ENCODE measurements at places on chromosomes 5 and 9.

DNA sequence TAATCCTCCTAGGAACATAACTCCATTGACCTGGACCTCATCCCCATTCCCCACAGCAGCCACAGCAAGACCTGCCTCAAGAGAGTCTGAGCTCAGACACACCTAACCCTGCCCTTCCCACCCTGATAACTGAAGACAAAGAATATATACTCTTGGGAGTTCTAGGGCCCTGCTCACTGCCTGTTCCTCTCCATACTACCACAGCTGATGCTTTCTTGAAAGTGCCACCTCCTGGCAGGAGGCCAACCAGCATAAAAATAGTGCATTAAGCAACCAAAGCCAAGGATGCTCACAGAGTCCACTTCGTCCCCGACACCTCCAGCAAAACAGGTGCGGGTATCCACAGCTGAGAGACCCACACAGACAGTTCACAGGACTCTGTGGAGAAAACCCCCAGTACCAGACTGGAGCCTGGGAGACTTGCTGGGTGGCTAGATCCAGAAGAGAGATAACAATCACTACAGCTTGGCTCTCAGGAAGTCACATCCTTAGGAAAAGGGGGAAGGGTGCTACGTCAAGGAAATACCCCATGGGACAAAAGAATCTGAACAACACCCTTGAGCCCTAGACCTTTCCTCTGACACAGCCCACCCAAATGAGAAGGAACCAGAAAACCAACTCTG lies 23.5 kb downstream of the FAM114A2 start:
- no peak for DNase-seq

DNA sequence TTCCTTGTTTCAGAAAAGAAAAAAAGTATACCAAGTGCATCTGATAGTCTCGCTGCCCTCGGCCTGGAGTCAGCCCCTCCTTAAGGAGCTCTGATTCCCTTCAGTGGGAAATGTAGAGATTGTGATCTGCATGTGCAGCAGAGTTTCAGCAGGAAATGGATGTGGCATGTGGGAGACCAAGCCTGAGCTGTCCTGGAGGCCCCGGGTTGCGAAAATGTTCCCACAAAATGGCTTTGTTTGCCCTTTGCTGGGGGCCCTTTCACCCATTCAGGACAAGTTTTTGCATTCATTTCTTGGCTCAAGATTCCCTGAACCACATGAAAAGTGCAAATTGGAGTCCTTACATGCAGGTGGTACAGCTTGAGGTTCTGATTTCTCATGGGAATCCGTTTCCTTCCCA lies 230.9 kb downstream of the GADD45G start:
- DNase-seq = no peak

- no peak for DNase-seq
Observed at GRCh38 chr9:18238752-18239447, 235.1 kb upstream of the ADAMTSL1 start.

GRCh38 chr9:98328141-98328540 lies 72.7 kb upstream of the TBC1D2 start:
- no peak for DNase-seq

DNA sequence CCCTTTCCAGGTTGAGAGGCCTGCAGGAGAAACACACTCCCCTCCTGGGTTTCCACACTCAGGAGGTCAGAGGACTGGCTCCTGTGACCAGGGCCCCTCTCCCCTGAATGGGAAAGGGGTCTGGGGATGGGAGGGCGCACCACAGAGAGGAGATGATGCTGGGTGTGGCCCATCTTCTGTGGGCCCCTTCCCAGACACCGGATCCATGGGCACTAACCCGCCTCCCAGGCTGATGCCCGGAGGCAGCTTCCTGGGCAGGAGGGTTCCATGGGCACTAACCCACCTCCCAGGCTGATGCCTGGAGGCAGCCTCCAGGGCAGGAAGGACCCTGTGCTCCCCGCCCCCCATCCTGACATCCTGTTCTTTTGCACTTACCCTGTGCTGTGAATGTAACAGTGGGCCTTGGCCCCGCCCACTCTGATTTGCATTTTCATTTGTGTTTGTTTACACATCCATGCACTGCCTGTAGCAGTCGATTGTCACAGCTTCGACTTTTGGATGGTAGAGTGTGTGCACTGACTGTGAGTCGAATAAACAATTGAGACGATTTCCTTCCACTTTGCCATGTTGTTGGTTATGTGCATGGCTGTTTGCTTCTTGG lies 9.3 kb upstream of the DOLPP1 start:
- no peak for DNase-seq

GRCh38 chr9:136693490-136694162 lies 6.4 kb upstream of the AGPAT2 start:
- DNase-seq = no peak

- no peak for DNase-seq
Observed at GRCh38 chr5:926417-927171, 33.9 kb downstream of the TRIP13 start.

DNA sequence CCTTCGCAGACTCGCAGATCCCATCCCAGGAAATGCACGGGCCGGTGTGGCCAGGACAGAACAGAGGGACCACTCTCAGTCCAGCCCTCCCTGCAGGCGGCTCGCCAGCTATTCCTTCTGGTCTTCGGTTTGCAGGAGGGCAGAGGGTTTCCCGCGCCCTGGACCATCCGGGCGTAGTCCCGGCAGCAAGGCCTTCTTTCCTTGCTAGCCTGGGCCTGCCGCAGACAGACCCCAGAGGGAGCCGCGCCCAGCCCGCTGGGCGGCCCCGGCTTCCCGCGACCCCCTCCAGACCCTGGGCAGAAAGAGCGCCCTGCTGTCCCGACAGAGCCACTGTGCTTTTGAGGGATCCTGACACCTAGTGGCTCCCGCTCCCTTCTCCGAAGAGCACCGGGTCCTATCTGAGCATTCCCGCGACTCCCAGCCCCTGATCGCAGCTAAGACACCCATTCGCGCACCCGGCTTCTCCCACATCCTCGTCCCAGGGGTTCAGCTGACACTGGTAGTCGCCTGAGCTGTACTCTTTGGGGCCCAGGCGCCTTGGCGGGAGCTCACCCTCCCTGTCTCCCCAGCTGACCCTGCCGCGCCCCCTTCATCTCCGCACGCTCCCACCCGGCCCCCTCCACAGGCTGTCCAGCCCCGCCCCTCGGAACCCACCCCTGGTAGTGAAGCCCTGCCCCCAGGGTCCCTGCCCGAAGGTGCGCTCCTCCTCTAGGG lies 1.1 kb downstream of the CFAP90 start:
- DNase-seq = no peak

GRCh38 chr5:14109041-14109747 lies 33.9 kb upstream of the TRIO start:
- DNase-seq = no peak

- DNase-seq = no peak
Observed at GRCh38 chr9:101191723-101192122, 163.2 kb downstream of the PLPPR1 start.

DNA sequence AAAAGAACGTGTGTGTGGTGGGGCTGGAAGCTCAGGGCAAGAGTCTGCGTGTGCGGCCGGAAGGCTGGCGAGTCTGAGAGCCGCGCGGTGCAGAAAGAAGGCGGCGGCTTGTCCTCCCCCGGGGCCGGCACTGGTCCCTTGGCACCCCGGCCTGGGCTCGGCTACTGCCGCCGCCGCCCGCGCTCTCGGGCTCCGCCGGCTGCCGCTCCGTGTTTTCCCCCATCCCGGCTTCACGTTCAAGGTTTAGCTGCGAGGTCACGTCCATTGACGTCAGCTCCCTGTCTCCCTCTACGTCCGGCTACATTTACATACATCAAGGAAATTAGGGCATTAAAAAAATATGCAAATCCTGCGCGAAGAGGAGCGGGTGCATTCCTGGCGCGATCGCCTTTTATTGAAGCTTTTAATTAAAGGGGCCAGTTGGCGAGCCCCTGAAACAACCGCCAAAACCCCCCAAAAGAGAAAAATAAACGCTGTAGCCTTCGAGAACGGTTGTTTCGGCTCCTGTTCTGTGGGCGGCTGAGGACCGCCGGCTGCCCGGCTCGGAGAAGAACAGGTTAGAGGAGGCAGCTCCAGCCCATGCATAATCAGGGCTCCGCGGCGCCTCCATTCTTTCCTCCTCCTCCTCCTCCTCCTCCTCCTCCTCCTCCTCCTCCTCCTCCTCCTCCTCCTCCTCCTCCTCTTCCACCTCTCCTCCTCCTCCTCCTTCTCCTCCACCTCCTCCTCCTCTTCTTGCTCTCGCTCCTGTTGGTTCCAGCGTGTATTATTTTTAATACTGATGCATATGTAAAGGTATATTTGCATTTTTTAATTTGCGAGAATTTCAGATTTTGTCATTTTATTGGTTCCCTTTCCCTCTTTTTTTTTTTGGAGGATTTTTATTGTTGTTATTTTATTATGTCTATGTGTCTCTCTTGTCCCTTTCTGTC lies 207.0 kb downstream of the MEF2C start:
- no peak for DNase-seq

DNA sequence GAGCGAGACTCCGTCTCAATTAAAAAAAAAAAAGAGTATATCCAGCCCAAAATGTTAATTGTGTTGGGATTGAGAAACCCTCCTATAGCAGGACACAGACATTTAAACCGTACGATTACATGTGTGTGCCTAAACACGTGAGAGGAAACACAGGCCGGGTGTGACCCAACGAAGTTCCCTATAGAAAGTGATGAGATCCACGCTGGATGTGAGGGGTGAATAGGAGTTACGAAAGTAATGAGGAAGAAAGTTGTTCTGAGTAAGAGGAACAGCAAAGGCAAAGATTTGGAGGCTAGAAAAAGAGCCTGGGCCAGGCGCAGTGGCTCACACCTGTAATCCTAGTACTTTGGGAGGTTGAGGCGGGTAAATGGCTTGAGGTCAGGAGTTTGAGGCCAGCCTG lies 13.6 kb downstream of the NAIF1 start:
- no peak for DNase-seq

DNA sequence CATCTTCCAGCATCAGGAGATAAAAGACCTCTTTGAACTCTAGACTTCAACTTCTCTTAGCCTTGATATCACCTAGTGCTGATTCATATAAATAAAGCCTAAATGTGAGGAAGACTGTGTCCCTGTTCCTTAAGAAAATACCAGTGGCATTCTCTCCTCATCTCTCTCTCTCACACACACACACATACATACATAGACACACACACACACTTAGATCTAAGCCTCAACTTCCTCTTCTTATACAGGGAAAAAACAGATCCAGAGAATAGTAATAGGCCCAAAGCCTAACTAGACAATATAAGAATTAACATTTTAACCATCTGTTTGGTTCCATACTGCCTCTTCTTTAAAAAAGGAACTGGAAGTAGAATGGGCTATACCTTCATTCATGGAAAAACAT lies 195.3 kb upstream of the NR4A3 start:
- no peak for DNase-seq

GRCh38 chr9:115208501-115208900 lies 90.5 kb upstream of the TNC start:
- no peak for DNase-seq

DNA sequence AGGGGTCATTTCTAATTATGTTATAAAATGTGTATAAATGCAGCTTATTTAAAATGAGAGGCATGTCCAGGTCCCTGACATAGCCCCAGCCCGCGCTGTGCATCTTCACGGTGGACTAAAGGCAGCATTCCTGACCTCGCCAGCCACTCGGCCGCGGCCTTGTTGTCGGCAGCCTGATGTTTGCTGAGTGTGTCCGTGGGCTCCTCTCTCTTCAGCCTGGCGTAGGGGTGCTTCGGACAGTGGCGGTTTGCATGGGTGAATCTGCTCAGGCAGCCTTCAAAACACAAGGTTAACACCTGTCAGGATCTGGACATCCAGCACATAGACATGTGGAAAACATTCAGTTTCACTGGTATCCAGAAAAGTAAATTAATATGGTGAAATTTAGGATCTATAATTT lies 8.8 kb upstream of the SLC35D2 start:
- DNase-seq = no peak

DNA sequence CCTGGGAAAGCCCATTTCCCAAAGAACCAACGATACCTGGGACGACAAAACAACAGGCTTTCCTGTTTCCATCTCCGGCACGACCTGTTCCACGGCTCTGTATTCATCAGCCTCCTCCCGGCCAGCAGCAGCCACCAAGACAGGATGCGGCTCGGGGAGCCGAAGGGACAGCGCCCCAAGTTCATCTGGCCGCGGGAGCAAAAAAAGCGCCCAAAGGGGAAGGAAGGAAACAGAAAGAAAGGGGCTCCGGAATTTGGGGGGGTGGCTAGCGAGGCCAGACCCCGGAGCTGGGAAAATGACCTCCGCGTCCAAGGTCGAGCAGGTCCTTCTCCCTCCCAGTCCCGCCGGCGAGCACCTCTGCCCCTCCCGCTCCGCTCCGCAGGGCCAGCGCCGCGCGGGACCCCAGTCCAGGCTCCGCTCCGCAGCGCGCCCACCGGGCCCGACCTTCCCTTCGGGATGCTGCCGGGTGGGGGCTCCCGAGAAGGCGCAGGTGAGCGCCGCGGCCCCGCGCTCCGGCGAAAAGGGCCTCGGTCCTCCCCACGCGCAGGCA lies 608 bp downstream of the ELOVL7 start:
- DNase-seq = no peak

GRCh38 chr9:109499093-109499630 lies 1.1 kb upstream of the PTPN3 start:
- DNase-seq = no peak

DNA sequence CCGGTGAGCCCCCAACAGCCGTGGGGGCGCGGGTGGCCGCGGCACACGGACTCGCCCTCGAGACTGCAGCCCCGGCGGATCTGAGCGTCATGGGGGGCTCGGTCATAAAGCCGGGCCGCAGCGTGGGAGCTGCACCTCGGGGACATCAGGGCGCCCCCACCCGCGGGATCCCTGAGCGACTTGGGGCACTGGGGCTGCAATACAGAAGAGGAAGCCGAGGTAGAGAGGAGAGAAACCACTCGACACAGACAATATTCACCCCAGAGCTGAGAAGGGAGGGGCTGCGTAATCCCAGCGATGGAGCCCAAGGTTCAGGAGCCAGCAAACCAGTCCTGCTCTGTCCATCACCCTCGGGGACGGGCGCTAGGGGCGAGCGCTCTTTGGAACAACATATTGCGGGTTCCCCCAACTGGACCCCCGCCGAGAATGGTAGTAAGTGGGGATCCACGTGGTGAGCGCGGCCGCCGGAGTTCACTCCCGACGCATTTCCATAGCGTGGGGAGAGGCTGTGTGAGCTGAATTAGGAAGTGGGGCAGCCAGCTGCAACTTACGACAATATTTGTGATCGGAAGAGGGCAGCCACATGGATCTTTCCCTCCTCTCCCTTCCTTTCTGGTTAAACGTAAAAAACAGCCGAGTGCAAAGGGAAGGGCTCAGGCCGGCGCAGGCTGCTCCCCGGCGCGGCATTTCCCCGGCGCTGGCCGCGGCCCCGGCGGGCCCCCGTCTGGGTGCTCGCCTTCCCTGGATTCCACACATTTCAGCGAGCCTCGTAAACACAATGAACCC lies 9.9 kb downstream of the PTCH1 start:
- no peak for DNase-seq

- DNase-seq = no peak
Observed at GRCh38 chr5:92518318-92518904, 1062.6 kb downstream of the NR2F1-AS1 start.

- no peak for DNase-seq
Observed at GRCh38 chr9:77729177-77729576, 81.1 kb upstream of the GNA14 start.

- DNase-seq = no peak
Observed at GRCh38 chr5:134271059-134271458, 45.2 kb upstream of the PPP2CA start.

- no peak for DNase-seq
Observed at GRCh38 chr5:99929067-99929805, 605.9 kb upstream of the FAM174A start.

GRCh38 chr5:157820593-157821252 lies 38.2 kb downstream of the CLINT1 start:
- no peak for DNase-seq

Measured in stimulated activated CD8-positive, alpha-beta memory T cell treated with anti-CD3 and anti-CD28 coated beads, Interleukin-15, amount 100 ng/mL, for 4 hours (primary cell).